Nucleus accumbens (tissue), 56 donors: ENCODE measurements at places on chromosomes 16 and 17.

GRCh38 chr17:2893422-2893914, 97.2 kb downstream of the RAP1GAP2 start:
- DNase-seq, result no peak

DNA sequence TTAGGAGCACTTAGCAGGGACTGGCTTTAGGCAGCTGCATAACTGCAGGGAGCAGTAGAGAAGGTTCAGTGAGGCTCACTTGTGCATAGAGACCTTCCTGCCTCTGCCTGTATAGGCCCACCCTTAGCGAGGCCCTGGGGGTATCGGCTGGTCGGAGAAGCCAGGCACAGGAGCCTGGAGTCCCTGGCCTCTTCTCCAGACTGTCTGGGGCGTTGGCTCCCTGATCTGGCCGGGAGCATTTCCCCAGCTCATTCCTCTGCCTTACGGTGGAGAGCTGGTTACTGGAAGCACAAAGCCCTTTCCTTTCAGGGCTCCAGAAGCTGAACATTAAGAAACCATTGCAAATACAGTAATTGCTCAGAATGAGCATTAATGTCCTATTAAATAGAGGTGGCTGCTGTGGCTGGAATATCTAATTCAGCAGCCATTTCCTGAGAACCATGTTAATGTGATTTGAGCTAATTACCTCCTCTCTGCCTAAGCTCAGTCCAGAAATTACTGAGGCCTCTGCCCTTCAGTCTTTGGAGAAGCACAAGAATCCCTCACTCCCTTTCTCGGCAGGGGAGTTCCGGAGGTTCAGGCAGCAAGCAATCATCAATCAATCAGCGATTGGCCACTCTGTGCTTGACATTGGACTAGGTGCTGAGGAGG, 18.8 kb upstream of the TMEM220 start:
- no peak for DNase-seq

DNA sequence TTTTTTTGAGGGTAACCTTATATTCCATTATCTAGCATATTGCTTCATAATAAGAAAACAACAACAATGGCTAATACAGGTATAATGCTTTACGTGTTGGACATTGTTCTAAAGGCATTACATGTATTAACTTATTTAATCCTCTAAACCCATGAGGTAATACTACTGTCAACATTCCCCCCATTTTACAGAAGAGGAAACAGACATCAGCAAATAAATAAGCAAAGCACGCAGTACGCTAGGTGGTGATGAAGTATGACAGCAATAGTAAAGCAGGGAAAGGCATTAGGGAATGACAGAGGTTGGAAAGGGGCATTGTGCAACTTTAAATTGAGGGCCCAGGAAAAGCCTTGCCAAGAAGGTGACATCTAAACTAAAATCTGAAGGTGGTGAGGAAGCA, 4.6 kb downstream of the ANKRD40 start:
- DNase-seq, result no peak

DNA sequence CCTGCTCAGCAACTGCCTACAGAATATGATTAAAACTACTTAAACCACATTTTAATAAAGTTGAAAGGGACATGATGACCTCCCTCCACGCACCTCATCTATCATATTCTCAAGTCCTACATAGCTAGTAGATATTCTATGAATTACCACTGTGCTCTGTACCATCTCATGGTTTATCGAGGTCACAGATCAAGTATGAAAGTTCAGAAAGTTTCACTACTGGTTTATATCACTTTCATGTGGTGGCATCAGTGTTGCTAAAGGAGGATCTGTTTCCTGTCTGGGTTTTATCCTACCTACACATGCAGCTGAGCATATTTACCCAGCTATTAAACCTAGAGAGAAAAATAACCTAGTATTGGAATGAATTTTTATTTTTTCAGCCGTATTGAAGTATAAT, 214.9 kb upstream of the MON1B start:
- no peak for DNase-seq

GRCh38 chr16:85227084-85227945, 115.0 kb upstream of the CIBAR2 start:
- no peak for DNase-seq

- DNase-seq, result no peak
These were observed 110.0 kb upstream of the PSMD7 start for GRCh38 chr16:74186561-74186971.

DNA sequence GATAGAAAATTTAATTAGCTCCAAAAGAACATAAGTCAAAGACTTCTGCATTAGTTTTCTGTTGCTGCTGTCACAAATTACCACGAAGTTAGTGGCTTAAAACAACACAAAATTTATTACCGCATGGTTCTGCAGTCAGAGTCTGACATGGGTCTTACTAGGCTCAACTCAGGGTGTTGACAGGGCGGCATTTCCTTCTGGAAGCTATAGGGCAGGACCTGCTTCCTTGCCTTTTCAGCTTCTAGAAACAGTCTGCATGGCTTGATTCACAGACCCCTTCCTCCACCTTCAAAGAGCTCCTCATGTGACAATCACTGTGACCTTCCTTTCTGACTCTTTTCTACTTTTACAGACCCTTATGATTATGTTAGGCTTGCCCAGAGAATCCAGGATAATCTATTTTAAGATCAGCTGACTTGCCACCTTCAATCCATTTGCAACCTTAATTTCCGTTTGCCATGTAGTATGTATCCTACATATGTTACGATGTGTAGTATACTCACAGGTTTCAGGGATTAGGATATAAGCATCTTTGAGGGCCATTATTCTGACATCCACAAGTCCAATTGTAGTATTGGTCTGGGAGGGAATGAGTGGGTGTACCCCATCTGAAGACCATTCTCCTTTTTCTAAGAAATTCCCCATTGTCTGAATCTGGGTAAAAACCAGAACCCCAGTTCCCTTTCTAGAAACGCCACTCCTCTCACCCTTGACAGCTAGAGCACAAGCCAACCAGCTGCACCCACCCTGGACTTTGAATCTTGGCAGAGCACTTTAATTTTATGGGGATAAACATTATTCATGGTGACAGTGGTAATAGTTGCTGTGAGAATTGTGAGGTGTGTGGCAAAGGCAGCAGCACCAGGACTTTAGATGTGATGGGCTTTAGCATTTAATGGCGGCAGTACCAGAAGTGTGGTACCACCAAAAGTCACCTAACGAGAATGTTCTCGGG, 265.5 kb downstream of the KCNJ2 start:
- no peak for DNase-seq
